Aortic smooth muscle cell (primary cell): ENCODE measurements at places on chromosomes 13 and 19. TPM values are rescaled to one million over a fixed set of nuclear protein-coding genes. Genes with fewer than 3 reads are reported as not detected.

ZNF112 gene
- total RNA-seq: 7.5 and 9.1 TPM in 2 replicates

TRIM13 gene
- total RNA-seq: 16.2 and 18.3 TPM in 2 replicates

ZNF91 gene
- total RNA-seq: 10.0 and 11.9 TPM in 2 replicates

EFNB2 gene
- 8.2 and 13.1 TPM in 2 replicates for total RNA-seq

SYT3 gene
- 0.12 and 0.13 TPM in 2 replicates for total RNA-seq

TMC4 gene
- 0.31 TPM in 1 of 2 replicates, not detected in the other for total RNA-seq

SULT2B1 gene
- total RNA-seq: not detected in 2 replicates

HIPK4 gene
- 0.06 and 0.13 TPM in 2 replicates for total RNA-seq

BEST2 gene
- not detected in 2 replicates for total RNA-seq

ZNF69 gene
- 3.6 and 4.7 TPM in 2 replicates for total RNA-seq

ERICH6B gene
- not detected in 2 replicates for total RNA-seq

LHB gene
- total RNA-seq: not detected in 2 replicates

B3GNT3 gene
- not detected in 2 replicates for total RNA-seq

DIRAS1 gene
- total RNA-seq: 0.66 and 2.9 TPM in 2 replicates

CGB2 gene
- not detected in 2 replicates for total RNA-seq

ZNF135 gene
- total RNA-seq: 4.5 and 5.9 TPM in 2 replicates

PRKCG gene
- 0.19 and 0.26 TPM in 2 replicates for total RNA-seq

PEAK3 gene
- total RNA-seq: not detected in 2 replicates

PTH2 gene
- not detected in 2 replicates for total RNA-seq

C19orf67 gene
- total RNA-seq: not detected in 2 replicates

NPHS1 gene
- total RNA-seq: not detected in 2 replicates

KLHL26 gene
- 8.6 and 8.9 TPM in 2 replicates for total RNA-seq

S1PR5 gene
- 4.1 and 6.2 TPM in 2 replicates for total RNA-seq

C1QTNF9 gene
- not detected in 2 replicates for total RNA-seq

WDR88 gene
- not detected in 2 replicates for total RNA-seq

BRSK1 gene
- total RNA-seq: 6.7 and 7.6 TPM in 2 replicates

CHST8 gene
- total RNA-seq: not detected in 2 replicates

NALCN gene
- total RNA-seq: 13.6 and 16.6 TPM in 2 replicates

DIAPH3 gene
- 13.1 and 13.6 TPM in 2 replicates for total RNA-seq

APOE gene
- total RNA-seq: 0.50 and 2.2 TPM in 2 replicates

PSENEN gene
- total RNA-seq: 16.8 and 17.2 TPM in 2 replicates

NTF4 gene
- total RNA-seq: not detected in 2 replicates

ERFL gene
- 0.06 TPM in 1 of 2 replicates, not detected in the other for total RNA-seq

LYPD5 gene
- 0.31 and 0.40 TPM in 2 replicates for total RNA-seq

PSG2 gene
- total RNA-seq: not detected in 2 replicates

MRPL57 gene
- 14.4 and 18.8 TPM in 2 replicates for total RNA-seq

MCF2L gene
- 0.62 and 0.79 TPM in 2 replicates for total RNA-seq

SIGLEC5 gene
- not detected in 2 replicates for total RNA-seq

REX1BD gene
- total RNA-seq: 51.8 and 59.6 TPM in 2 replicates

CGB5 gene
- not detected in 2 replicates for total RNA-seq

FGF14 gene
- total RNA-seq: 0.13 and 0.25 TPM in 2 replicates

KLK10 gene
- not detected in 2 replicates for total RNA-seq

BCL2L12 gene
- total RNA-seq: 2.2 and 4.0 TPM in 2 replicates

ZNF667 gene
- 3.2 and 4.0 TPM in 2 replicates for total RNA-seq

ZNF320 gene
- total RNA-seq: 7.7 and 9.7 TPM in 2 replicates

LAIR1 gene
- total RNA-seq: not detected in 2 replicates

CAPS gene
- total RNA-seq: 18.1 and 21.3 TPM in 2 replicates
